ENCODE measurements at places on chromosomes 3 and 15.

GRCh38 chr15:78565951-78566774 lies 843 bp downstream of the CHRNA5 start:
- peak; percentile 38 for DNase-seq

GRCh38 chr3:39405687-39406367 lies 693 bp upstream of the RPSA start:
- no peak for DNase-seq

DNA sequence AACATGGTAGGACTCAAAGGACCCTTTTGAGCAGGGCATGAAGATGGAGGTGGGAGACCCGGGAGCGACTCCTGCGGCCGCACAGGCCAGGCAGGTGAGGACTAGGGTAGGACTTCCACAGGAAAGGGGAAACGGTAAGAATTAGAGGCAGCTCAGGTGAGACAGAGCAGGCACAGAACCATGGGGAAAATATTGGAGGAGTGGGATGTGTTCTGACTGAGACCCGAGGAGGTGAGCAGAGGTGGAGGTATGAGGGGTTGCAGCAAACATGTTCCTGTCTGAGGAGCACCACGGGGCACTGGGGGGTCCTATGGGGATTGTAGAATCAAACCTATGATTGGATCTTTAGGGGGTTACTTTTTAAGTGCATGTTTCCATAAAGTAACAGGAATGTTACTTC lies 1.4 kb upstream of the ISG20 start:
- no peak for DNase-seq

GRCh38 chr15:77059786-77060361 lies 11.0 kb downstream of the TSPAN3 start:
- peak; percentile 60 for DNase-seq

- DNase-seq: peak; percentile 35
Observed at GRCh38 chr3:80238152-80238551, 470.4 kb upstream of the ROBO1 start.

DNA sequence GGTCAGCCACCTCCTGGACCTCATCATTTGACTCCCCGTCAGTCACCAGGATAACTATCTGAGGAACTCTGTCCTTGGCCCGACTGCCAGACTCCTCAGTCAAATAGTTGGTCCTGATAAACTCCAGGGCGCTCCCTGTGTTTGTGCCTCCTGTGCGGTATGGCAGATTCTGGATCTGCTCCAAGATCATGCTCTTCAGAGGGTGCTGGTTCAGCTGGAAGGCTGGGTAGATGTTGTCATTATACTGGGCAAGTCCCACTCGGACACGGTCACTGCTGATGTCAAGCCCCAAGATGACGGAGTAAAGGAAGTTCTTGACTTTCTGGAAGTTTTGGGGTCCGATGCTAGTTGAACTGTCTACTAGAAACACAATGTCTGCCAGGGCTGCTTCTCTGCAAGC lies 31.1 kb upstream of the CAPN7 start:
- no peak for DNase-seq

- DNase-seq: no peak
Observed at GRCh38 chr3:63809607-63810006, 9.5 kb upstream of the C3orf49 start.

DNA sequence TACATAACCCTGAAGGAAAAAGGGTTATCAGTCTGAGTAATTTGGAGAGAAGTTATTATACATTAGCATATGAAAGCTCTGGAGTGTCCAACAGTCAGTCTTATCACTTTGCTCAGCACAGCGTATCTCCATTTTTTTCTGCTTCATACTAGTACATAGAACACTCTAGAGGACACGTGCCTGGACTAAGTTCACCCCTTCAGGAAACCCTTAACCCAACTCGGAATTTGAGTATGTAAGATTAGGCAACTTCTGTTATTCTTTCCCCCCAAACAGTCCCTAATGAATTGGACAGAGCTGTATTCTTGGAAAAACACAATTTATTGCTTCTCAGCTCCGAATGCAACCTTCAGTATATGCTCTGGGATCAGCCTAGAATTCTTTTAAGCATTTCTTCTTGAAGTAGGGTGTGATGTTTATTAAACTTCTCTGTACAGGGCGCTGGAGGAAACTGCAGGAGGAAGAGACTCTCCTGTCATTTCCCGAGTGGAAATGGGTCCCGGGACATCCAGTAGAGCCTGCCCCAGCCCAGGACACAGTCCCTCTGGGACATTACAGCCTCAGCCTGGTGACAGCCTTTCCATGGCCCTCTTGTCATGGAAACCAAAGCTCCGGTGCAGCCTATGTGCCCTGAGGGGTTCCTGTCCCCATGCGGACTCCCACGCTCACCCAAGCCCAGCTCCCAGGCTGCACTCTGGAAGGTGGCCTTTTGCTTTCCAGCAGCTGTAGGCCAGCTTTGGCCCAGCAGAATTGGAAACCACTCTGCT lies 37.3 kb upstream of the CMTM8 start:
- no peak for DNase-seq

DNA sequence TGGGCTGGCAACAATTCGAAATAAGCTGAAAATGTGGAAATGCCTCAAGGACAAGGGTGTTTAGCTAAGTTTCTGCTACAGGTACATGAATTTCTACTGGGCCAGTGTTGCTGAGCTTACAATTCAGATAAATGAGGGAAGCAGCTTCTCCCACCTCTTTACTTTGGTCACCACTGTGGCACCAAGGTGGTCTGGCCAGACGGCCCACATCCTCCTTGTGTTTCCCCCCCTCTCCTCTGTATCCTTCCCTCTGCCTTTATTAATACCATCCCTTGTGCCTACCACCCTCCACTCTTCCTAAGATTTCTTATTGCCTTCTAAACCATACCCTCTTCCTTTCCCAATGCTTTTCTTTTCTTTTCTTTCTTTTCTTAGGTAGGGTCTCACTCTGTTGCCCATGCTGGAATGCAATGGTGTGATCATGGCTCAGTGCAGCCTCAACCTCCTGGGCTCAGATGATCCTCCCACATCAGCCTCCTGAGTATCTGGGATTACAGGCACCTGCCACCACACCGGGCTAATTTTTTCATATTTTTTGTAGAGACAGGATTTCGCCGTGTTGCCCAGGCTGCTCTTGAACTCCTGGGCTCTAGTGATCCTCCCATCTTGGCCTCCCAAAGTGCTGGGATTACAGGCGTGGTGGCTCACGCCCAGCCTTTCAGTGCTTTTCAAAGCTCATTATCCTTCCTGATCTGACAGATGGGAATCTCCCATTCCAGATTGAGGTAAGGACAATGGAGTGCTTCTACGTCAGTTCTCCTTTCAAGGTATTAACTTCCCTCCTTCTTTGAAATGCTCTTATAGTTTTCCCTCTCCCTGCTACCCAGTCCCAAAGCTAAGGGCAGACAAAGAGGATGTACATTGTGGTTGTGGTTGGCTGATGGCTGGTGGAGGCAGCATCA lies 14.8 kb downstream of the ANXA2 start:
- no peak for DNase-seq

GRCh38 chr3:155228676-155229075 lies 64.8 kb downstream of the STRIT1 start:
- no peak for DNase-seq

DNA sequence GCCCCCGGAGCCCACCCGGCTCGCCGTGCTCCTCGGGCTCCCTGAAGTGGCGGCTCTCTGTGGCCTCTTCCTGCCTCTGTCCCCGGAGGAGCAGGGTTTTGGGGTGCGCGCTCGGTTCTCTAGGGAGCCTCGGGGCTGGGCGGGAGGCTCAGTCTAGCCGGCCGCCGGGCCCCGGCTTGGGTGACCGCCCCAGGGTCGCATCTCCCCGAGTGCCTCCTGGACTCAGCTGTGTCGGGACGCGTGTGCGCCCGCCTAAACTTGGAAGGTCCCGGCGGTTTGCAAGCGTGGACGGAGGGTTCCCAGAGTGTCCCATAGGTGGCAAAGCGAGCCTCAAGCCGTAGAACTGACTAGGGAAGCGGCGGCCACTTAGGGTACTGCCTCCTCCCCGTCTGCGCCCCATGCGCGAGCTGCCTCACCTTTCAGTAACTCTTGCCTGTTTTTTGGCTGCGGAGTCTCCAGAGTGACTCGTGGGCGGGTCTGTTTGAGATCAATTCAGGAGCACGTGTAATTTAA lies 601 bp downstream of the ACTL6A start:
- peak; percentile 89 for DNase-seq

- DNase-seq: no peak
Observed at GRCh38 chr15:40054605-40054854, 15.5 kb upstream of the SRP14 start.

DNA sequence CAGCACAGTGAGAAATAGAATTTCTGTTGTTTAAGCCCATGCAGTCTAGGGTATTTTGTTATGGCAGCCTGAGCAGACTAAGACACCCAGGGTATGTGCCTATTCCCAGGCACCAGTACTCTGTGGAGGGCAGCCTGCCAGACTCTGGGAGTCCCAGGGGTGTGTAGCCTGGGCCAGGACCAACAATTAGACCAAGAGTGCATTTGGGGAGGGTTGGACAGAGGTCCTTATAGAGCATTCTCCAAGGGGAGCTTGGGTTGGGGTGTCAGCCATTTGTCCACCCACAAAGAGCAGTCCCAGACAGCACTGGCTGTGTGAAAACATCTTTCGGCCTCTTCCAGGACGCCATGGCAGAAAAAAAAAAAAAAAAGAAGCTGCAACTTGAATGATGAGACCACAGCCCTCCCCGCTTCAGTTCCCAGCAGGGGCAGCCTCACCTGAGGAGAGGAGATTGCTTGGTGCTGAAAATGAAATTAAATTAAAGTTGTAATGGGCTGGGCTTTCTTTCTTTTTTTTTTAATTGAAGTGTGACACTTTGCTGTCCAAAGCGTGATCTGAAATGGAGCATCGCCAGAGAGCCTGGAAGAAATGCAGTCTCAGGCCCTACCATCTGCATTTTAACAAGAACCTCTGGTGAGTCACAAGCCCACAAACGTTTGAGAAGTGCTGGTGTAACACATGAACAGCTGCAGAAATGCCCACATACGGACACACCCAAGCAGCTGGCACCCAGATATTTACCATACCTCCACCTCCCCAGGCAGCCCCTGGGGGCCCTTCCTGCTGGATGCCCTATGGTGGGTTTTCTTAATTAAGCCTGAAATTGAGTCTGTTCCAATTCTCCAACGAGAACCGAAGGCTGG lies 21.3 kb upstream of the CAV3 start:
- DNase-seq: peak; percentile 64

GRCh38 chr3:144865948-144866347 lies 894.3 kb downstream of the DIPK2A start:
- peak; percentile 3 for DNase-seq

GRCh38 chr15:83106994-83107840 lies at the start of gene TM6SF1:
Gene TM6SF1, plus strand, starts transcription at chr15:83107645. Its CDS starts 36 bp downstream, at chr15:83107681.
- peak; percentile 55 for DNase-seq

GRCh38 chr3:13028010-13028821 lies 45.0 kb downstream of the IQSEC1 start:
- DNase-seq: no peak

DNA sequence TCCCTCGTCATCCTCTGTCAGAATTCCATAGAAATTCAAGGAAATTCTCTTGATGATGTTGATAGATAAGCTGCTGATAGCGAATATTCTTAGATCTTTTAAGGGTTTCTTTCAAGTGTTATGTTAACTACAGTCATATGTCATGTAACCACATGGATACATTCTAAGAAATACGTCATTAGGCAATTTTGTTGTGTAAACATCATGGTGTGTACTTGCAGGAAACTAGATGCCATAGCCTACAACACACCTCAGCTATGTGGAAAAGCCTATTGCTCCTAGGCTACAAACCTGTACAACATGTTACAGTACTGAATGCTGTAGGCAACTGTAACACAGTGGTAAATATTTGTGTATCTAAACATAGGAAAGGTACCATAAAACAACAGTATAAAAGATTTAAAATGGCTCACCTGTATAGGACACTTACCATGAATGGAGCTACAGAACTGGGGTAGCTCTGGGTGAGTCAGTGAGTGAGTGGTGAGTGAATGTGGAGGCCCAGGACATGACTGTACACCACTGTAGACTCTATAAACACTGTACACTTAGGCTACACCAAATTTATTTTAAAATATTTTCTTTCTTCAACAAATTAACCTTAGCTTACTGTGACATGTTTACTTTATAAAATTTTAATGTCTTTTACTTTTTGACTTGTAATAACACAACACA lies 34.6 kb downstream of the GLDN start:
- peak; percentile 21 for DNase-seq

DNA sequence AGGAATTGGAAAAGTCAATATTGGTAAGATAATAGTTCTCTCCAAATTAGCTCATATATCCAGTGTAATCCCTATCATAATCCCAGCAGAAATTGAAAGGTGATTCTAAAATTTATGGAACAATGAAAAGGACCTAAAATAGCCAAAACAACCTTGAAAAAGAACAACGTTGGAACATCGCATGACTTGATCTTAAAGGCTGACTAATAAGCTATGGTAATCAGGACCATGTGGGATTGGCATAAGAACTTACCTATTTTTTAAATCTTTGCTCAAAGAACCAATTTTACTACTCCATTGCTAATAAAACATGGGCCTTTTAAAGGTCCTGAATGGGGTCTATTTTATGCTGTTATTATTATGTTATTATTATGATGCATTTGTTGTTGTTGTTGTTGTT lies 40.9 kb downstream of the B3GNT5 start:
- DNase-seq: no peak

DNA sequence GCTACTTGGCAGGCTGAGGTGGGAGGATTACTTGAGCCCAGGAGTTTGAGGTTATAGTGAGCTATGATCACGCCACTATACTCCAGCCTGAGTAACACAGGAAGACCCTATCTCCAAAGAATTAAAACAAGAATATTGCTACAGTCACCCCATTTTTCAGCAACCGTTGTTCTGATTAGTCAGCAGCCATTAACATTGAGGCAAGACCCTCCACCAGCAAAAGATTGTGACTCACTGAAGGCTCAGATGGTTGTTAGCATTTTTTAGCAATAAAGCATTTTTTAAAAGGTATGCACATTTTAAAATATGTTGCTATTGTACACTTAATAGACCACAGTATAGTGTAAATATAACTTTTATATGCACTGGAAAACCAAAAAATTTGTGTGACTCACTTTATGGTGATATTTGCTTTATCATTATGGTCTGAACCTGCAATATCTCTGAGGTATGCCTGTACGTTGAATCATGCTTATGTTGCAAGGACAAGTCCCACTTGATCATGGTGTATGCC lies 492.6 kb downstream of the SQOR start:
- no peak for DNase-seq

DNA sequence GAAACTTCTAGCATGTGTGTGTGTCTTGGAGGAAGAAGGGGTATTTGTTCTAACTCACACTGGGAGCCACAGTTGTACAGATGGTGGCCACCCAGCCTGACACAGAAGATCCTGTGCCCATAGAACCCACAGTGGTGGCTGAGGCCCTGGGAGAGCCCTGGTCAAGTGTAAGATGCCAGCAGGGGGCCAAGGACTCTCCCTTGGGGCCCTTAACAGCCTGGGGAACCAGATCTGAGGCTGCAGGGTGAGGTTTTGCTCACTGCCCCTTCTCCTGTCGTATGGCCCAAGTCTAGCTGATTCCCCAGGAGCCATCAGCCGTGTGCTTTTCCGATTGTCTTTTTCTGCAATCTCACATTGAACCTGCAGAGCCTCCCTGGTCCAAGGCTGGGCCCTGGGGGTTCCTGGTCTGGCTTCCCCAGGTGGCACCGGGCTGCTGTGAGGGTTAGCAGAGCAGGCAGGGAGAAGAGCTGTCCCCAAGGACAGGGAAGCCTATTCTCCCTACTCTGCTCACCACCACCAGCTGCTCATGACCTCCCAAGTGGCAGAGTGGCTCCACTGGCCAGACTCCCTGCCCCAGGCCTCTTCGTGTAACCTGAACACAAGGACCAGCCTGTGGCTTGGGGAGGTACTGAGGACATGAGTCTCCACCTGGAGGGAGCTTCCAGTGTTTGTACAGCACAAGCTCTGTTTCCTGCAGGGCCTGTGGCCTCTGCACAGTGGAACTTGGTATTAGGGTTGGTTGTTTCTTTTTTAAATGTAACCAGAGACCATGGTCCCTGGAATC lies 51.9 kb downstream of the CA12 start:
- no peak for DNase-seq
